Stimulated activated CD8-positive, alpha-beta memory T cell treated with anti-CD3 and anti-CD28 coated beads, Interleukin-4, amount 100 ng/mL, for 24 hours (primary cell): ENCODE measurements at places on chromosomes 5 and 9.
A peak's percentile ranks its signal among the peaks of the same experiment; 100 is the strongest.

DNA sequence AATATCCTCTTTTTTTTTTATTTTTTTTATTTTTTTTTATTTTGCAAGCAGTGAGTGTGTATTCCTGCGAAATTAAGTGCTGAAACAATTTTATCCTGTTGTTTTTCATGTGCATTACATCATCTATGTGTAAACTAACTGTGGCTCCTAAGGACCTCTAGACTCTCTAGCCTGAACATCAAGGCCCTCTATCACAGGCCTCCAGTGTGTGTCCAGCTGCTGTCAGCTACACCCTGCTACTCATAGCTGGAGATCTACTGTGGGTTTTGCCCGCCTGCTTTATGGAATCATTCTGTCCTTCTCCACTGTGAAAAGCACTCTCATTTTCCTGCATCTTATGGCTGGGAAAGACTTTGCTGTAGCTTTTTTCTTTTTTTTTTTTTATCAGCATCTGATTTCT, 157.8 kb downstream of the KCTD16 start:
- DNase-seq = no peak

DNA sequence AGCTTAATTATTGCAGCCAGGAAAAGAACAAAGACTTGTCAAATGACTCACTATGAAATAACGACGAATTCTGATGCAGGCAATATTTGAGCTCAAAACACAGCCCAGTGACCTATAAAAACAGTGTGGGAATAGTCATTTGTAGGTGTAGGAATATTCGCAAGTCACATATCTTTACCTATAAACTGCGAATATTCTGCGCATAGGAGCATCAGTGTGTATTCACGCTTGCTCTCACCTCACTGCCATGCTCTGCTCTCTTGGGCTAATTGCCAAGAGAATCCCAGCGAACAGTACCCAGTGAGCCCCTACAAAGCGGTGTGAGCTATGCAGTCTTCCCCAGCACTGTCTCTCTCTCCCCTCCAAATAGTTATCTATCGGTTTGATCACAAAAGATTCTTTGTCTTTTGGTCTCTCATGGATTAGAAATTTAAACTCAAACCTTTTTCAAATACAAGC, 74.2 kb downstream of the ST8SIA4 start:
- no peak for DNase-seq

GRCh38 chr5:57950616-57951228, 468.1 kb upstream of the ACTBL2 start:
- DNase-seq = no peak

GRCh38 chr9:93098236-93098946, 2.4 kb downstream of the CARD19 start:
- DNase-seq = peak; percentile 57

GRCh38 chr9:134424818-134425217, 98.6 kb downstream of the RXRA start:
- DNase-seq = no peak

DNA sequence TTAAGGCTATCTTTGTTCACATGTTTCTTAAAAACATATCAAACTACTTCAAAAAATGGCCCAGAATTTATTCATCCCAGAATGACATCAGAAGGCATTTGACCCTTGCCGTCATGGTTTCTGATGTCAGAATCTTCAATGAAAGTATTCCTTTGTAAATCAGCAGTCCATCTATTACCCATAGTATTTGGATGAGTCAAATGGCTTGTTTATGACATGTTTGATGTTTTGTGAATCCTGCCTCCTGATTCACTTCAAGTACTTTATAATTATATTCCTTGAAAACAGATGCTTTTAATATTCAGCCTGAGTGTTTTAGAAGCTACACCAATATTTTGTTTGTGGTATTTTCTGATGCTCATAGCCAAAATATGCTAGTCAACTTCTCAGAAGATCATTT, 200.8 kb upstream of the MEF2C start:
- DNase-seq = no peak

GRCh38 chr5:158174918-158175851, 316.2 kb upstream of the CLINT1 start:
- DNase-seq = peak; percentile 31

DNA sequence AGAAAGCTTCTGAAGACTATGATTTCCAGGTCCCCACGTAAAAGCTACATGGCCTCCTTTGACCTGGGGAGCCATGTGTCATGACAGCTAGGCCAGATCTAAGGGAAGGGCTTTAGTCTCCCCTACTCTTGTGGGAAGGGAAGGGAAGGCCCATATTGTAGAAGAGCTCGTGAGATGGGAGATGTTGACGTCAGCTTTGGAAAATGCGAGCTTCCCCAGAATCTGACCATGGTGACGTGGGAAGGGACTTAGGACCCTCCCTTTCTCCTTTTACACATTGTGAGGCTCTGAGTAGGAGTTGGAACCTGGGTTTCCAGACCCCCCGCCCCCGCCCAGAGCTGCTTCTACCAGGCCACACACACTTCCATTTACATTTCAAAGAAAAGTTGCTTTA, 165.5 kb downstream of the SYK start:
- no peak for DNase-seq

GRCh38 chr9:98182069-98182820, 10.2 kb downstream of the CORO2A start:
- no peak for DNase-seq

DNA sequence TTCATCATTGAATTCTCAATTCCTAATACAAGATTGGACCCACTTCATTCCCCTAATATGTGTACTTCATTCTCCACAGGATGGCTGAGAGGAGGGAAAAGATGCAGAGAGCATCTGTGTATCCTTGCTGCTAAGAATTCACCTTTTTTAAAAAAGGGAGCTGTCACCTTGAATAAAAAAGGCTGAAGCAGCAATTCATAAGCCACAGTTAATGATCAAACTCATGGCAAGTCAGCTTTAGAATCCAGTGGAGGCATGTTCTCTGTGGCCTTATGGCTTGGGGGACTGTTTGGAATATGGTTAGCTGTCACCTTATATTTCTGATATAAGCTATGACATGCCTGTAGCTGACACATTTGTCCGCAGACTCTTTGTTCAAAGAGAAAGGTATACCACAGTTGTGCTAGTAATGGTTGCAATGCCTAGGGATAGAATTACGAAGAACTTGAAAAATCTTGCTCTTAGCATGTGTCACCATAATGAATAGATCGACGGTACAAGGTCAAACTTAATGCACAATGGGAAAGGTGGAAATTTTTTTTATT, 256.8 kb upstream of the TNC start:
- no peak for DNase-seq

DNA sequence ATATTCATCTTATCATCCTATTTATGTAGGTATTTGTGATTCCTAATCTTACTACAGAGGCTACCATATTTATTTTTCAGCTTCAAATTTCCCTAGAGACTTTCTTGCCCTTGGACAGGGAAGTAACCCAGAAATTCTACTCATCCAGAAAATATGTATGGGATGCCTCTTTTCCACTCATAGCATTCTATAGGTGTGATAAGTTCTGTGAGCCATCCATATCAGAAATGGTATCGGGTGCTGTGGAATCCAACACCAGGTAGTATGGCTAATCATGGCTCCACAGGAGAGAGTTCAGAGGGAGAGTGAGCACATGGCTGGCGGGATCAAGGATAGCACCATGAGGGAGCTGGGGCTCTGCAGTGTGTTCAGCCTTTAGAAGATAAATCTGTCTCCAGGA, 349.3 kb upstream of the ACTBL2 start:
- DNase-seq = no peak

DNA sequence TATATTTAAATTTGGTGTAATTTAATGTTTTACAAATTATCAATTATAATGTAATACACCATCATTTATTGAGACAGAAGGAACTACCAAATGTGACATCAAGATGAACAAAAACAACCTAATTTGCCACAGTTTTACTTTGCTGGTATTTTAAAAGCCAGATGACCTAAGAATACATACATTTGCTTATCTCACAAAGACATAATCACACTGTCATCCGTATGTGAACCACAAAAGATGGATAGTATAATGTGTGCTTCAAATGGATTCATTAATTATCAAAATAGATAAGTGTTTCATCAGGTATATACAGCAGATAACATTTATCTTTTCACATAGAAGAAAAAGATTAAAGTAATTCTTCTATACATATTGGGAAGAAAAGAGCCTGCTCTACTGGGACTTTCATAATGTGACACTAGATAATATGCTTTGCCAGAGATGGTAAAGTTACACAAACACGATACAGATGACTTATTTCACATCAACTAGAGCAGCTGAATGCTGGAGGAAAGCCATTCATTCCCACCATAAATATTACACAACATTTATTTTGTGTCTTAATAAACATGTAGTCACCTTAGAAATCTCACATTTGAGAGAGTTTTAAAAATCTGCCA, 278.5 kb downstream of the ISL1 start:
- DNase-seq = no peak

- DNase-seq = no peak
Measured at GRCh38 chr5:77896338-77896737, 120.2 kb upstream of the TBCA start.

- no peak for DNase-seq
Measured at GRCh38 chr5:166977911-166978422, 1313.5 kb upstream of the WWC1 start.

GRCh38 chr9:120603591-120603990, 23.6 kb upstream of the CDK5RAP2 start:
- no peak for DNase-seq

- no peak for DNase-seq
Measured at GRCh38 chr9:28668158-28668557, 1094.9 kb upstream of the C9orf72 start.

DNA sequence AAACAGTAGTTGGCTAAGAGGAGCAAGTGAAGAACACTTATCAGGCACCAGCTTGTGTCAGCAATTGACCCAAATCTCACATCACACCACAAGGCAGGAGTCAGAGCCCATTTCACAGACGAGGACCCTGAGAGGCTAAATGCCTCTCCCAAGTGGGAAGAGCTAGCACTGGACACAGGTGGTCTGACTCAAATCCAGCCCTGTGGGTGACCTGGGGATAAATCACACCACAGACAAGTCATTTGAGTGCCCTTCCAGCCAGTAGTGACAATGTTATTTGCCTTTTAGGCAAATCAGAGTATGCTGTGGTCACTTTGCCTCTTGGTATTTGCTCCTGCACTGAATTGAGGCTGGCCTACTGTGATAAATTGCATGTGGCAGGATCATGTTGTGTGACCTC, 138.7 kb downstream of the SYK start:
- DNase-seq = no peak

GRCh38 chr9:120742951-120743416, 28.7 kb upstream of the MEGF9 start:
- no peak for DNase-seq

DNA sequence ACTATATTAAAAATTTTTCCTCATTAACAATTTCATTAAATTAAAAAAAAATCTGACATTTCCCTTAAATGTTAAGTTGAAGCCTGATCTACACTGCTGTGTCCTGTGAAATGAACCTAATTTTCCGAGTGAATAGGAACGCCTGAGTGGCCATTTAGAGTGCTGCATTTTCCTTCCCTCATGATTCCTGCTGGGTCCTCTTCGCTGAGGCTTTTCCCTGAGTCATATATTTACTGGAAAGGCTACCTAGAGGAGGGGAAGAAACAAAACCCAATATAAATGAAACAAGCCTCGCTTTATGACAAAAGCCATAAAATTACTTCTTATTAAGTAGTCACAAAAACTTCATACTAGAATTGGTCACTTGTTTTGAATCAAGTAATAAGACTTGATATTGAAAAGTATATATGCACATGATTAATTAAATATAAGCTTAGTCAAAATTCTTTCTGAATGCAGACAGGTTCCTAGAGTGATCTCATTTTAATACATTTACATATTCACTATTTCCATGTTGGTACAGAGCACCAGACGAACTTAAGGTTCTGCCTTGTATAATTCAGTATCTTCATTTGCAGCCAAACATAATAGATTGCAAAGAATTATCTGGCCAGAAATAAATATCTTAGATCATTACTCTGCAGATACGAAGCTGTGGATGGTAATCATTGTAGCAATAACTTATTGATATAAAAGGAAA, 6.3 kb upstream of the ISCA1 start:
- DNase-seq = no peak

GRCh38 chr9:92770360-92770995, 5.8 kb upstream of the BICD2 start:
- DNase-seq = no peak

DNA sequence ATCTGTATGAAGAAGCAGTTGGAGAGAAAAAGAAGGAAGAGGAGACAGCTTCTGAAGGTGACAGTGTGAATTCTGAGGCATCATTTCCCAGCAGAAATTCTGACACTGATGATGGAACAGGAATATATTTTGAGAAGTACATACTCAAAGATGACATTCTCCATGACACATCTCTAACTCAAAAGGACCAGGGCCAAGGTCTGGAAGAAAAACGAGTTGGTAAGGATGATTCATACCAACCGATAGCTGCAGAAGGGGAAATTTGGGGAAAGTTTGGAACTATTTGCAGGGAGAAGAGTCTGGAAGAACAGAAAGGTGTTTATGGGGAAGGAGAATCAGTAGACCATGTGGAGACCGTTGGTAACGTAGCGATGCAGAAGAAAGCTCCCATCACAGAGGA, 48.7 kb downstream of the CMYA5 start:
- no peak for DNase-seq

DNA sequence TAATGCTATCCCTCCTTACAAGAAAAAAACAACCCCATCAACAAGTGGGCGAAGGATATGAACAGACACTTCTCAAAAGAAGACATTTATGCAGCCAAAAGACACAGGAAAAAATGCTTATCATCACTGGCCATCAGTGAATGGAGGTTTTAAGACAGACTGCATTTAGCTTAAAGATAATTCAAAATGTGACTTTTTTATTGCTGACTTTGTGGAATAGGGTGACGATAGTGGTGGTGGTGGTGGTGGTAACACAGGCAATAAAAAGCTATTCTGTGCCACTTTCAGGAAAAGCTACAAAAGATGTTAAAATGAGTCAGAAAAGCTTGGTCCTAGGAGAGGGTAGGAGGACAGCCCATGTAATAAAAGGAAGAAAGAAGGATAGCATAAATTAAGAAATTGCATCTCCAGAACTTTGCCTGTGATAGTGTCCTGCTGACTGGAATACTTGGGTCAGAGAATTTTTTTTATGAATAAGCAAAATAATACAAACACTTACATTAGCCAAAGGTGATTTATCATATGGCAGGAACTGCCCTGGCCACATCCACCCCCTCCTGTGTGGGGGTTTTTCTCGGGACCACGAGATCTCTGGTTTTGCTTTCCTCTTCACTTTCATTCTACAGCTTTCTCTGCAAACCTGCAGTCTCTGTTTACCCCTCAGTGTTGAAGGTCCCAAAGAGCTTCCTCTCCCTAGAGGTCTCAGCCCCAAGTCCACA, 186.7 kb downstream of the DRD1 start:
- DNase-seq = no peak

DNA sequence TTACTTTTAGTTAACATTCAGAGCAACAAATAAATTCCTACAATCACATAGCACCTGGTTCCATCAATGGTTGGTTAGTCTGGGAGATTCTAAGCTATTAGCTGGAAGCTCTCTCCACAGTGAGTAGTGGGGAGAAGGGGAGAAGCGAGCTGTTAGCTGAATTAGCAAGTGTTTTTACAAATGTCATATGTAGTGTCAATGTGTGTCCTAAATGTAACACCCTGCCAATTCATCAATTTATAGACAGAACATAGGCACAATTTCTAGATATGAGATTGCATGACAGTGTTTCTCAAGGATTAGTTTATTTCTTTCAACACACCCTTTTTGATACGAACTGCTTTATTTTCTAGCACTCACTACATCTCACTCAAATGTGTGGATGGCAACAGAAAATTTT, 349.0 kb downstream of the PDE4D start:
- DNase-seq = no peak
